ENCODE measurements at places on chromosomes 6 and 20.

GRCh38 chr6:43890197-43891062 is 120.4 kb downstream of the VEGFA start:
- no peaks in the 10 kb centered on the region for H3K36me3 ChIP-seq
- H3K4me3 ChIP-seq = no peak overlapping the region
- no peak for DNase-seq
- no peaks in the 10 kb centered on the region for H3K4me1 ChIP-seq

DNA sequence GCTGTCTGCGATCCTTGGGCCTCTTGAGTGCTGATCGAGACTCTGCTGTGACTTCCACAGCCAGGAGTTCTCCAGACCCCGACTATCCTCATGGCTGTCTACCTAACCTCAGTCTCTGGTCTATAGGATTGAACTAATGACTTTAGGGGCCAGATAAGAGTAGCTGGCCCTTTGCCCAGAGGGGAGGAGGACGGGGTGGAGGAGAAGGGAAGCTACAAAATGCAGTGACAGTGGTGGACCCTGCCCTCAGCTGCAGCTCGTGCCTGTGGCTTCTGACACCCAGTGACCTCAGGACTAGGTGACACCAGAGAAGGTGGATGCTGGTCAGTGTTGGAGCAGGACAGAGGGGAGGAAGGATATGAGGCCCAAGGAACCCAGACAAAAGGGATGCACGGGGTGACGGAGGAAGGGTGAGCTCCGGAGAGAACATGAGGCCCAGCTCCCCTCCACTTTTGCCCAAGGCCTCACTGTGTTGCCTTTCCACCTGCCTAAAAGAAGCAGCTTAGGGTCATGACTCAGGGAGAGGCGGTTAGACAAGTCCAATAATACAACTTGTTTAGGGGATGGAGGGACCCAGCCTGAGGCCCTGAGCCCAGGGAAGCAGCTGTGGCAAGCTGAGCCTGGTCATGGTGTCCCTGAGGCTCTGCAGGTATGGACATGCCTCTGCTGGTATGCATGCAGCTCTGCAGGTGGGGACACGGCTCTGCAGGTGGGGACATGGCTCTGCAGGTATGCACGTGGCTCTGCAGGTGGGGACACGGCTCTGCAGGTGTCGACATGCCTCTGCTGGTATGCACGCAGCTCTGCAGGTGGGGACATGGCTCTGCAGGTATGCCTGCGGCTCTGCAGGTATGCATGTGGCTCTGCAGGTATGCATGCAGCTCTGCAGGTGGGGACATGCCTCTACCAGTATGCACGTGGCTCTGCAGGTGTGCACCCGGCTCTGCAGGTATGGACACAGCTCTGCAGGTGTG is 67.7 kb downstream of the SYNJ2 start:
- no peak overlapping the region for H3K27ac ChIP-seq
- H3K27me3 ChIP-seq = no peaks in the 10 kb centered on the region
- H3K4me1 ChIP-seq = peaks cover 37% of the 10 kb centered on the region
- no peaks in the 10 kb centered on the region for H3K36me3 ChIP-seq
- no peak overlapping the region for H3K4me3 ChIP-seq

DNA sequence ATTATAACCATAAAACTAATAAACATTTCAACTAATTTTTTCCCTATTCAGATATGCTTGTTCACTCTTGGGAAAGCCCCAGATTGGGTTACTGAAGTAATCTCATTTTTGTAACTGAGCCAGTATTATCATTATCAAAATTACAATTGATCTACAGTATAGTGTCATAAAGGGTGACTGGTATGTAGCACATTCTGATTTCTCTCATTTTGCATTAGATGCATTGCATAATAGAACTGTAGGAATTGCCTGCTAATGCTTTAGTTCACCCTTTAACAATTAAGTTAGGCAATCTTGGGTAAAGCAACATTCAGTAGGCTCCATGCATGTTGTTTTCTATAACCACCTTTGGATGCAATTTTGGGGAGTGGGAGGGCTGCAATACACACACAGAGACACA is 150.8 kb upstream of the FLRT3 start:
- no peaks in the 10 kb centered on the region for H3K36me3 ChIP-seq
- H3K4me1 ChIP-seq = no peaks in the 10 kb centered on the region
- H3K4me3 ChIP-seq = no peak overlapping the region
- H3K27ac ChIP-seq = no peak overlapping the region
- DNase-seq = no peak

DNA sequence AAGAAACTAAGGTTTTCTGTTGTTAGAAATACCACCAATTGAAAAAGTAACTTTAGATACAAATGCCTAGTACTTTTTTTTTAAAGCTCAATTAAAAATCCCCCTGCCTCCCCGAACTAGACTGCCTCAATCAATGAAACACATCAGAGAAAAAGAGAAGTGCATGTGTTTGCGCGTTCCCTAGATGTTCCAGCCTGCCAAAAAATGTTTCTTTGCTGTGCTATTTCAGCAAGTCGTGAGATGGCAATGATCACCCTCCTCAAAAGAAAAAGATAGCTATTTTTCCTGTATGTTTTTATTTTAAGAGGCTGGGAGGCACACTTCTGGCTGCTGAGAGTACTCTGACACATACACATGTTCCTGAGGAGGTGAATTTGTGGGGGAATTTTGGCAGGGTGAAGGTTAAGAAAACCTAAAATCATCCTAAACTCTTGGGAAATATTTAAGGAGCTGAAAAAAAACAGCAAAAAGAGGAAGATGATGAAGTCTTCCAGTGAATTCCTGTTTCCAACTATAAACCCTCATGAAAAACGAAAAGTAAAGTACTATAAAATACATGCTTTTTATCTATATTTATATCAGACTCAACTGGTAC is 114.8 kb downstream of the HIVEP2 start:
- no peaks in the 10 kb centered on the region for H3K36me3 ChIP-seq
- peaks cover 17% of the 10 kb centered on the region for H3K4me1 ChIP-seq
- no peak for DNase-seq
- no peaks in the 10 kb centered on the region for H3K27me3 ChIP-seq
- H3K27ac ChIP-seq = no peak overlapping the region

DNA sequence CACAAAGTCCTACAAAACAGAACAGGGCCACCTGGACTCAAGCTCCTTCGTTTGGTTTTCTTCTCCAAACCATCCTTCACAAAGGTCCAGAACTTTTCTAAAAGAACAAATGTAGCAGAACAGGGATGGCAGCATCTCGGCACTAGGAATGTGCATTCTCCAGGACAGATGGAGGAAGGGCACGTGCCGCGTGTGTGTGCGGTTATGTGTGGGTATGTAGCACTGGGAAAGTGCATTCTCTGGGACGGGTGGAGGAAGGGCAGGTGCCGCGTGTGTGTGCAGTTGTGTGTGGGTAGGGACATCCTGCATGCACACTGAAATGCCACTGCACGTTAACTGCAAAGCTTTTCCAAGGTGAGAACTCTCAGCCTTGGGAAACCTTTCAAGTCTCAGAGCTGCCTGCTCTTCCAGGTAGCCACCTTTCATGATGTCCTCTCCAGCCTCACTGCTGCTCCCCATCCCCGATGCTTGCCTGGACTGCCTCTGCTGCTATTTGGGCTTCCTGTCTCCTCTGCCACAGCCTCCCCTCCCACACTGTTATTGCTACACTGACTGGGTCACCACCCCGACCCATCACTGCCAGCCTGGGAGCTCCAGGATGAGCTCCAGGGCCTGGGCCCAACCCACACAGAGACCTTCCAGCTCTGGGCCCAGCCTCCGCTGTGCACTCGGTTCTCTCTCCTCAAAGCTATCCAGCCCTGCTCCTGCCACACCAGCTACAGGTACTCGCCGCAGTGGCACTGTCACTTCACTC is 47.6 kb downstream of the EZR start:
- peak overlapping the region; percentile 57 for H3K27ac ChIP-seq
- H3K36me3 ChIP-seq = peaks cover 99% of the 10 kb centered on the region
- H3K4me1 ChIP-seq = peaks cover 100% of the 10 kb centered on the region
- H3K4me3 ChIP-seq = no peak overlapping the region
- no peaks in the 10 kb centered on the region for H3K27me3 ChIP-seq

DNA sequence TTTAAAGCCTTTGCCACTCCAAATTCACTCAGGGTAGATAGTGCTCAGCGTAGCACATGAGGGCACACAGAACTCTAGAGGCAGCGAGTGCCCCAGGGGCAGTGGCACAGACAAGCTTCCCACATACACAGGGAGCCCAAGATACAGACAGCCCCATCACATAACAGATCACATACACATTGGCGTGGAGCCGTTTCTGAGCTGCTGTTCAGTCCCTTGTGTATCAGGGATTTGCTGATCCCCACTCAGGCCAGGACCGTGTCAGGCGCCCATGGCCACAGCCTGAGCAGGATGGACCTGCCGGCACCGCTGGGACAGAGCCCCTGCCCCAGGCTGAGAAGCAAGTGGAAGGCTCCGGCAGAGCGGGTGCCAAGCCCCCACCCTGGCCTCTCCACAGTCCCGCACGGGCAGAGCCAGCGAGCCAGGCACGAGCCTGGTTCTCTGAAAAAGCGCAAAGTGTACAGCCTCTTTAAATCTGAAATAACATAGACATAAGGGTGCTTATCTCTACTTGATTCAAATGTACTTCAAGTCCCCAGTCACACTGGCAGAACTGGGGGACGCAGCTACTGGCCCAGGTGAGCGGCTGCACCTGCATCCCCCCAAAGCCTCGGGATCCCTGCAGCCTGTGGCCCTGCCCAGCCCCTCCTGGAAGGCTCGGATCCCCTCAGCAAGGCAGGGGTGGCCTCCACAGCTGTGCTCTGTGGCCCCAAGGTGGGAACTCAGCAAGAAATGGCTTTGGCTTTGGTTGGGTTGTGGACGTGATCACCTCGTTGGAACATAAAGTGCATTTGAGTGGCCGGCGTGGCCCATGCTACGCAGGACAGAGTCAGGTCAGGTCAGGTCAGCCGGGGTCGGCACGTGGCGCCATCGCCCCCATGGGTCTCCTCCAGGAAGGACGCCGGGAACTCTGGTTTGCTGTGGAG is 231.3 kb downstream of the ERMARD start:
- DNase-seq = no peak
- H3K4me3 ChIP-seq = no peak overlapping the region
- no peak overlapping the region for H3K27ac ChIP-seq
- H3K27me3 ChIP-seq = peaks cover 11% of the 10 kb centered on the region
- no peaks in the 10 kb centered on the region for H3K4me1 ChIP-seq
- H3K36me3 ChIP-seq = no peaks in the 10 kb centered on the region

DNA sequence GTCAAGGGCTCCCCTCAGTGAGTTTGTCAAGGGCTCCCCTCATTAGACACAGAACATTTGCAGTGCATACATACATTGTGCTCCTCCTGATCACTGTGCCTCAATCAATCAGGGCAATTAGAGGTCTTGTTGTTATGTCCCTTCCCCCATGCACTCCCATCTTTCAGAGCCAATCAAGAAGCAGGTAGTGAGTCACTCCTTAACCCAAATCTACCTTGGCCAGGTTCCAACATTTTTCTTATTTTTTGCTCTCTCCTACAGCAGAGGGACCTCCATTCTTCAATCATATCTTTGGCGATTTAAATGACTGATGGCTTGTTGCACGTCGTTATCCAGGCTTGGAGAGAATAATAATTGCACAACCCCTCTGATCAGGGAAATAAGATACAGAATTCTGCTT is 409.9 kb upstream of the SPTLC3 start:
- no peaks in the 10 kb centered on the region for H3K4me1 ChIP-seq
- H3K27ac ChIP-seq = no peak overlapping the region
- no peak overlapping the region for H3K4me3 ChIP-seq
- H3K36me3 ChIP-seq = no peaks in the 10 kb centered on the region
- no peak for DNase-seq
- no peaks in the 10 kb centered on the region for H3K27me3 ChIP-seq

- no peak for DNase-seq
- peak overlapping the region; percentile 48 for H3K4me3 ChIP-seq
- H3K4me1 ChIP-seq = peaks cover 32% of the 10 kb centered on the region
- H3K36me3 ChIP-seq = no peaks in the 10 kb centered on the region
- H3K27me3 ChIP-seq = no peaks in the 10 kb centered on the region
- peak overlapping the region; percentile 29 for H3K27ac ChIP-seq
Measured at GRCh38 chr6:166626177-166627032, 646 bp downstream of the RPS6KA2 start.

DNA sequence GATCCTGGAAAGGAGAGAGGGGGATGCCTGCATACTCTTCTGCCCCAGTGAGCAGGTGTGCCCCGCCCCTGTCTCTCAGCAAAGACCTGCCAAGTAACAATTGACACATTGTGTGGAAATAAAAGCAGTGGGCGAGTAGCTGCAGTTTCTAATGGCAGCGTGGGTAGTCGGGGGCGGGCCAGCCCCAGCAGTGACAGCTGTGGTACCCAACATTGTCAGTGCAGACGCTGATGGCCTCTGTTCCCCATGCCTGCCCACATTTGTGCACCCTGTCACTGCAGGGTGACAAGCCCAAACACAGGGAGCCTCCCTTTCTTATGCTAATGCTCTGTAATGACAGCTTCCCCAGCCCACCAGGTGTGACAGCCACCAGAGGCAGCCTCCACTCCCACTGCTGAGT is 491.7 kb downstream of the DHX35 start:
- H3K36me3 ChIP-seq = no peaks in the 10 kb centered on the region
- no peaks in the 10 kb centered on the region for H3K4me1 ChIP-seq
- H3K27me3 ChIP-seq = no peaks in the 10 kb centered on the region
- H3K4me3 ChIP-seq = no peak overlapping the region
- no peak for DNase-seq
- H3K27ac ChIP-seq = no peak overlapping the region

DNA sequence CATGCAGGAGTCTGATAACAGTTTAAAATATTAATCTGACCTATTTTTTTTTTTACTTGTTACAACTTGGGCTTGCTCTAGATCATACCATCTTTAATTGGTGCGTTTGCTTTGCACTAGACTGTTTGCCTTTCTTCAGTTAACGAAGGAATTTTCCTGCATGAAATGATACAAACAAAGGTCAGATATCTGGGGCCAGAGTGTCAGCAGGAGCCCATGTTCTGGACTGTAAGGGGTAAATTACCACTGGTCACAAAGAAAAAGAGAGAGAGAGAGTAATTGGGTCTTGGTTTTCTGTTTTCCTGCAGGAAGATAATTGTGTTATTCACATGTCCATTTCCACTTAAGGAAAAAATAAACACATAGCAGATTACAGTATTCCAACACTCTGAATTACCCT is 399.4 kb upstream of the MARCKS start:
- no peaks in the 10 kb centered on the region for H3K27me3 ChIP-seq
- no peak overlapping the region for H3K27ac ChIP-seq
- no peak overlapping the region for H3K4me3 ChIP-seq
- no peaks in the 10 kb centered on the region for H3K36me3 ChIP-seq
- no peaks in the 10 kb centered on the region for H3K4me1 ChIP-seq

- H3K4me1 ChIP-seq = peaks cover 38% of the 10 kb centered on the region
- no peak for DNase-seq
- H3K27me3 ChIP-seq = no peaks in the 10 kb centered on the region
- H3K4me3 ChIP-seq = peak within 1 kb of the TSS; percentile 65
- no peaks in the 10 kb centered on the region for H3K36me3 ChIP-seq
- peak within 1 kb of the TSS; percentile 69 for H3K27ac ChIP-seq
Measured at GRCh38 chr6:105179244-105180065, at the start of gene POPDC3. Gene POPDC3 (minus strand): TSS chr6:105180014. CDS start chr6:105161909, 18,105 bp downstream.

All from HCT116 (cell line).